ENCODE measurements at places on chromosomes 1 and 21.

GRCh38 chr1:15953791-15954241, 22.1 kb downstream of the ZBTB17 start:
- no peak for DNase-seq

DNA sequence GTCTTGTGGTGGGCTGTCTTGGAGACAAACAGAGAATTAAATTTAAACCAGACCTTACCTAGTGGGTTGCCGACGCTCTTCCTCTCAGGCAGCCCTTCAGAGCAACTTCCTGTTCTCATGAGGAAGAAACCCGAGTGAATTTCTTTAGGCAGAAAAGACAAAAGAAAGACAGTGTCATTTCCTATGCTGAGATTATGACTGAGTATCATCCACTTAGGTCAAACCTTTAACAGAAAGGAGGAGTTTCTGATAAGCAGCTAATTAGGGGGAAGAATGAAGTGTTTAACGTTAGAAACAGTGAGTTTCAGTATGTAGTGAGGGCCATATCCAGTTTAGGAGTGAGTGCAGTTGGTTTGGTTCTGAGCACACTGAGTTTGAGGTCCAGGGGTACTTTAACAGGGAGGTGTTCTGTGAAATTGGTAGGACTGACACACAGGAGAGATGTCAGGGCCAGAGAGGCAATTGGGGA, 38.7 kb downstream of the FASLG start:
- DNase-seq, result no peak

GRCh38 chr1:222953585-222953984, 138.7 kb downstream of the DISP1 start:
- no peak for DNase-seq

DNA sequence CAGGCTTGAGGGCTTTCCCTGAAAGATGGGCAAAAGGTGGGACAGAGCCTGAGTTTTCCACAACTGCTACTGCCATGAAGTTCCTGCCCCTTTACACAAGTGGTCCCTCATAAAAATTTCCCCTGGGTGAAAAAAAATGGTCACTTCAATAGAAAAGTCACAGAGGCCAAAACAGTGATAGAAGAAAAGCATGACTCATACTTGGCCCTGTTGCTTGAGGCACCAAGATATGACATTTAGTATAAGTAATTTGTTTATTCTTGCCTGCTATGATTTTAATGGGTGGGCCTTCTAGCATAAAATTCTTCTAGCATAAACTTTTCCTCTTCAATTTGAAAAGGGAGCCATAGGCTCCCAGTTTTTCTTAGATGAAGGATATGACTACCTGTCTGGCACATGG, 280.2 kb downstream of the DPYD start:
- DNase-seq, result no peak

DNA sequence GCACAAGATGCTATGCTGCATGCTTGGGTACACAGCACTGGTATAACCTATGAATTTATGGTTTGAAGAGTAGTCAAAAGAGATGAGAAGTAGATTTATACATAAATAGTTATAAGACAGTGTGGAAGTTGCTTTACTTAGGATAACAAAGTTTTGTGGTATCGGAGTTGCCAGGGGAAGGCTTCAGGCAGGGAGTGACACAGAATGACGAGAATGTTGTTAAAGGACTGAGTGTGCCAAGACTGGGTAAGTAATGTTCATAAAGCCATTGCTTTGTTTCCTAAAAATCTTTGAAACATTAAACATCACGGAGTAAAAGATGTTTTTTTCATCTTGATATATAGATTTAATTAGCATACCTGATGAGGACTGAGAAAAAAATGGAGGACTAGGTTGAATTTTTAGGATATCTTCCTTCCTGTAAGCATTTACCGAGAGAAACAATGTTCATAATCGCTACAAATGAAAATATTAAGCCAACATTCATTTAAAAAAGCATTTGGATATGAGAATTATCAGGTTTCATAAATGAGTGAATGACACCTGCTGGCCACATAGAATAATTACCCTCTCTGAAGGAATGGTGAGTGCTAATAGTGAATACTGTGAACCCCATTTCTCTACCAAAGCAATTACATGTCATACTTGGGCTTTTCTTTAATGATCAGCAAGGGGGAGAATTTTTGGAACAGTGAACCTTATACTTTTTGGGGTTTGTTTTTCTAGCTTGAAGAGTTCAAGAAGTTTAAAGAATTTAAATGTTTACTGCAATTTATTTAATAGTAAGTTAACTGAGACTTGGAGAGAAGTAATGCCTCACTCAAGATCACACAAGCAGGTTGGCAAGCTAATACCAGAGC, 28.4 kb downstream of the EXTL2 start:
- DNase-seq, result no peak

- no peak for DNase-seq
Observed at GRCh38 chr1:183246436-183246835, 60.4 kb downstream of the LAMC2 start.

- DNase-seq, result no peak
Observed at GRCh38 chr1:15083578-15083977, 70.0 kb upstream of the TMEM51 start.

DNA sequence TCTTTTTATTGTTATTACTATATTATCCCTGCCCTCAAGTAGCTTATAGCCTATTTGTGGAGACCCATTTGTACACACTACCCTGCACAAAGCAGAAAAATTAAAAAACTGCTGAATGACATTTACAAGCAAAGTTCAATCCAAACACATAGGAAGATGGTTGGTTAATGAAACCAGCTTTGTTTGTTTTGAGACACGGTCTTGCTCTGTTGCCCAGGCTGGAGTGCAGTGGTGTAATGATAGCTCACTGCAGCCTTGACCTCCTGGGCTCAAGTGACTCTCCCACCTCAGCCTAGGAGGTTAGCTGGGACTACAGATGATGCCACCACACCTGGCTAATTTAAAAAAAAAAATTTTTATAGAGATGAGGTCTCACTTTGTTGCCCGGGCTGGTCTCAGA, 31.6 kb downstream of the TGFB2 start:
- no peak for DNase-seq

DNA sequence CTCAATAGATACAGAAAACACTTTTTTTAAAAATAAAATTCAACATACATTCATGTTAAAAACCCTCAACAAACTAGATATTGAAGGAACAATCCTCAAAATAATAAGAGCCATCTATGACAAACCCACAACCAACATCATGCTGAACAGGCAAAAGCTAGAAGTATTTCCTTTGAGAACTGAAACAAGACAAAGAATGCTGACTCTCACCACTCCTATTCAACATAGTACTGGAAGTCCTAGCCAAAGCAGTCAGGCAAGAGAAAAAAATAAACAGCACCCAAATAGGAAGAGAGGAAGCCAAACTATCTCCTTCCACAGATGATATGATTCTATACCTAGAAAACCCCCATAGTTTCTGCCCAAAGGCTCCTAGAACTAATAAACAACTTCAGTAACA, 46.2 kb upstream of the IVNS1ABP start:
- no peak for DNase-seq

- DNase-seq, result no peak
Observed at GRCh38 chr1:198492872-198493271, 47.6 kb downstream of the ATP6V1G3 start.

DNA sequence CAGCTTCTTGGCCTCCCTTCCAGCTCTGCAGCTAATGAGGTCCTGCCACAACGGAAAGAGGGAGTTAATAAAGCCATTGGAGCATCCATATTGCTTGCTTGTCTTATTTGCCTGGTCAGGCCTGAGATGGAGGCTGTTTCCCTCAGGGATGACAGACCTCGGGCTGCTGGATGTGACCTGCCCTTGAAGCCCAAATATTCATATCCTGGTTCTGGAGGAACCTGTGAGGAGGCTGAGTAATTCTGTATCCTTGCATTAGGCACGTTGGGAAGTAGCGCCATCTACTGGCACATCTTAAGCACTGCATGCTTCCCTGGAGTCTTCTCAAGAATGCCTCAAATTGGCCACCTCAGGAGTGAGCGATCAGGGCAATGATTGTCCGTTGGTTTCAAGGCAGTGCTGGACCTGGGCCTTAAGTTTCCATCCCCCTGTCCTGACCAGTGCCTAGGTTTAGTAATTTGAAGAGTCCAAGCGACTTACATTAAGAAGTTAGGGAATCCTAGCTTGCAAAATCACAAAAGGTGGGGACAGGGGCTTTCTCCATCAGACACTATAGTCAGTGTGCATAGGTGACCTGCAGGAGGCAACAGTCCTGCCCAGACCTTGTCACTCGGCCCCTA, 13.8 kb upstream of the NASP start:
- peak; percentile 69 for DNase-seq

DNA sequence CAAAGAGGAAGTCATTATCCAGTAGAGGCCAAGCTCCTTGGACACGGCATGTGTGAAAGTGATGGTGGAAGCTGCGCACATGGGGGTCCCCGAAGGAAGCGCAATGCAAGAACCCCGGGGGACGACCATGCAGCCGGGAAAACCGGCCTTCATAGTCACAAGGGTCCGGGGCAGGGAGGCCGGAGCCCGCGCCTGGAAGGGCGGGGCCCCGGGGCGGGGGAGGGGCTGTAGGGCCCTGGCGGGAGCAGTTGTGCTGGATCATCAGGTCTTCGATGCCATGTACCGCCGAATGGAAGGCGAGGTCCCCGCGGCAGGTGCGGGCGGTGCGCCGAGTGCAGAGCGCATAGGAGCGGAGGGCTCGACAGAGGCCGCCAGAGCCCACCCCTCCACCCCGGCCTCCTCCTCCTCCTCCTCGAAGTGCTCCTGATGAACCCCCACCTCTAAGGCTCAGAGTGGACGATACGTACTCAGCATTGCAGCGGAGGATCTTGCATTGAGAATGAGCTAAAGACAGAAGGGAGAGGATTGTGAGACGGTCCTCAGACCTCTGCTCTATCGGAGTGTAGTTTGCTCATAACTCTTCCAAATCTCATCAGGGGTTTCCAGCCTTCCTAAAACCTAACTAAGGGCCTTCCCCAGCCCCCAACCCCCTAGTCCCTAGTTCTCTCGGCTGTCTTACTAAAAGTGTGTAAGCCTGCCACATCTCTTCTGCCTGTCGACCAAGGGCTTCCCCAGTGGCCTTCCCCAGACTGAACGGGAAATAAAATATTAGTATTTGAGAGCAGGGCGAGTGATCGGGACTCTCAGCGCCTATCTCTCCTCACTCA, 2.1 kb downstream of the HJV start:
- DNase-seq, result no peak

DNA sequence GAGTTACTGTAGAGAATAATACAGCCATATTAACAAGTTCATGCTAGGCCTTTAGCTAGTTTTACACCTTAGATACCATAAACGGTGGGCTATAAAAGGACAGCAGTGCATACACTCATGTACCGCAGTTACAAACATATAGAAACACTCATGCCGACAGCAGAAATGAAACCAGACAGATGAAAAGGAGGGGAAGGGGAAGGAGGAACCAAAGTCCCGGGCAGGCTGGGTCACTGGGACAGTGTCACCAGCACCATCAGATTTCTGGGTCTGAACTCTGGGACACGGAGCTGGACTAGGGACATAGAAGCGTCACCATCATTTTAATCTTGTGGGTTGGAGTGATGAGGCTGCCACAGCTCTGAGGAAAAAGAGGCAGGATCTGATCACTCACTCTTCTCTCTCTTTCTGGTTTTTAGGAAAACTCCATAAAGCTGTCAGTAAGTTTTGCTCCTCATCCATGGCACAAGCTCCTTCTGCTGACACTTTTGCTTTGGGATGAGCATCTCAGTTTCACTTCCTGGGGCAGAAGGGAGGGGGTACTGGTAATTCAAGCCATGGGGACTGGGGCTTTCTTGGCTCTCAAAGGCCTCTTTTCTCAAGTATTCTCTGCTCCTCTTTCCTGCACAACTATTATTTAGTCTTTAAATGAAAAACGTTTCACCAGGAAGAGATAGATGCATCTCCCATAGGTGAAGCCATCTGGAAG, 7.8 kb upstream of the ZNF691 start:
- DNase-seq, result no peak

GRCh38 chr1:62601457-62601856, 4.1 kb downstream of the ANGPTL3 start:
- no peak for DNase-seq

GRCh38 chr1:77238462-77238861, 19.2 kb upstream of the PIGK start:
- DNase-seq, result no peak

DNA sequence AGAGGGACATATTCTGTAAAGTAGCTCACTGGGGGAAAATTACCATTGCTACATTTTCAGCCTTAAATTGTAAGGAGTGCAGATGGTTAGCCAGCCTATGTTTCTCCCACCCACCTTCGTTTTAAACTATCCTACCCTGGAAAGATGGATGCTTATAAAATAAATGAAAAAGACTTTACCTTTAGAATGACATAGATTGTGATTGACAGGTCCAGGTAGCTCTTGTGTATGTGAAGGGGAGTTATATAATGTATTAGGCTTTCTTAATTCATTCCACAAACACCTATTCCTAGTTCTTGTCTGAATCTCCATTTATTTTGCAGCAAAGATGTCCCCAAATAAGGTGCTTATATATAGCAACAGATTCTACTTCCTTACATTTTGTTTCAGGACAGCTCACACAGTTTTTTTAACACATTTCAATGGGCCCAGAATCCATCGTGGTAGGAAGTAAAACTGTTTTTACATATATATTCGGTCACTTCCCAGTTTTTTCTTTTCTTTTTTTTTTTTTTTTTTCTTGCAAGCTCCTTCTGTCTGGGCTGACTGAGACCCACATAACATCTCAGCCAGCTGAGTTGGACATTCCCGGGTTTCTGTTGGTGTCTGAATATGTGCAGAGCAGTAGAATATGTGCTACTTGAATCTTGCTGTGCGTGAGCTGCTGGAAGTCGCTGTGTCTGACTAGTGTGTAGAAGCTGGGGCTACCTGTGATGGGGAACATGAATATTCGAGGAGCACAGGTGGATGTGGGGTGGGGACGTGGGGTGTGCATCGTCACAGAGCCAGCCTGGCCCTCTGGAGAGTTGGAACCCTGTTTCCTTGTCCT, 27.8 kb downstream of the UCK2 start:
- no peak for DNase-seq

DNA sequence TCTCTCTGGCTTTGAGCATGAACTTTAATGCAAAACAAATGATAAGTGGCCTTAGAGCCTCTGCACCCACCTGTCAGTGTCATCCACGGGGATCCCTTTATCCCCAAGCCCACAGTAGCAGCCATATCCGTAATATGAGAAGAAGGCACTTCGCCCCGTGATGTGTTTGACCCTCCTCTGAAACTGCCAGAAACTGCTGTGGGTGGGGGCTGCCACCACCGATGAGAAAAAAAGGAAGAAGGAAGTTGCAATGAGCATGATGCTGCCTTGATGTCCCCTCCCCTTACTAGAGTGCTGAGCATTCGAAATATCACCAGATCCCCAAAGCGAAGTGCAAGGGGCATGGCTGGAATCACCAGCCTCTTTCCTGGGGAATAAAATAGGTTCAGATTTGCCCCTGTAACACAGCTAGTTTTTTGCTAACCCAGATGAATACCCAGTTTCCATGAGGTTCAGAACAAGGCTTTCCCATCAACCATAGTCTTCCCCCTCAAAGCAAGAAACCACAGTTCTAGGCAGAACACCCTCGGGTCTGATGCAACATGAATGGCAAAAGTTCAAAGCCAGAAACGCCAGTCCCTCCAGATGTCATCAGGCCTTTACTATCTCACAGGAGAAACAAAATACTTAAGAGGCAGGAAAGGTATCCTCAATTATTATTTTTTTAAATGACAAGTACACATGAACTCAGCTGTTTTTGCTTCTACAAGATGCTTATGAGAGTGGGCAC, 10.8 kb upstream of the UBXN10 start:
- DNase-seq, result no peak

GRCh38 chr1:151347523-151348246, 633 bp upstream of the RFX5 start:
- no peak for DNase-seq

All from substantia nigra (tissue), 51 donors.